ENCODE measurements at places on chromosomes 11 and 22. TPM values are rescaled to one million over a fixed set of nuclear protein-coding genes. Genes with fewer than 3 reads are reported as not detected.

GRCh38 chr22:39292561-39293074 is 26.8 kb downstream of the RPL3 start:
- H3K36me3 ChIP-seq = no peaks in the 10 kb centered on the region
- no peak overlapping the region for H3K4me3 ChIP-seq
- no peaks in the 10 kb centered on the region for H3K4me1 ChIP-seq
- H3K27ac ChIP-seq = no peak overlapping the region

DNA sequence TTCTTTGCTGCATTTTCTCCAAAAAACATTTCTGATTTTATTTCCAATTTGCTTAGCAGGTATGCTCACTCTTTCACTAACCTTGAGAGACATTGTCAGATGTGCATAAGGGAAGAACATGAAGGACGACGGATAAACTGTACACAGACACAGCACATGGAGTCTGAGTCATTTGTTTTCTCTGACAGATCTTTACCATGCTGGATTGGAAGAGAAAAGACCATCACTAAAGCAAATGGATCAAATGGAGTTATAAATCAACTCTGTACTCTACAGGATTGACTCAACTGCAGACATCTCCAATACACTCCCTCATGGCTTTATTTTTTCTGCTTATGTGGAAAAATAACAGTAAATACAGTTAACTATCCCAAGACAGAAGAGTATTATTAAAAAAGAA is 90.2 kb upstream of the CTSC start:
- H3K27ac ChIP-seq = no peak overlapping the region
- no peaks in the 10 kb centered on the region for H3K27me3 ChIP-seq
- H3K4me3 ChIP-seq = no peak overlapping the region
- H3K4me1 ChIP-seq = no peaks in the 10 kb centered on the region
- H3K36me3 ChIP-seq = no peaks in the 10 kb centered on the region

- H3K27ac ChIP-seq = no peak overlapping the region
- no peak for DNase-seq
- no peaks in the 10 kb centered on the region for H3K27me3 ChIP-seq
Measured at GRCh38 chr11:126113012-126113411, 50.3 kb upstream of the CDON start.

DNA sequence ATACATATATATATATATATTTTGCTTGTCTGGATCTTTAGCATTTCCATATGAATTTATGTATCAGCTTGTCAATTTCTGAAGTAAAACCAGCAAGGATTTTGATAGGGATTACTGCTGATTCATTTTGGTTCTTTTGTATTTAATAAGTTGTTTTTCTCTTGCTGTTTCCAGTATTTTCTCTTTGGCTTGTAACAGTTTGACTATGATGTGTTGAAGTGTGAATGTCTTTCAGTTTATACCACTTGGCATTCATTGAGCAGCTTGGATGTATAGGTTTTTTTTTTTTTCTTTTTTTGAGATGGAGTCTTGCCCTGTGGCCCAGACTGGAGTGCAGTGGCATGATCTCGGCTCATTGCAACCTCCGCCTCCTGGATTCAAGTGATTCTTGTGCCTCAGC is 12.4 kb downstream of the LDHAL6A start:
- no peaks in the 10 kb centered on the region for H3K4me1 ChIP-seq
- H3K27me3 ChIP-seq = no peaks in the 10 kb centered on the region
- H3K36me3 ChIP-seq = no peaks in the 10 kb centered on the region
- H3K4me3 ChIP-seq = no peak overlapping the region
- no peak overlapping the region for H3K27ac ChIP-seq
- no peak for DNase-seq

GRCh38 chr11:64256300-64256699 is 5.0 kb downstream of the PLCB3 start:
- no peaks in the 10 kb centered on the region for H3K27me3 ChIP-seq
- peaks cover 18% of the 10 kb centered on the region for H3K4me1 ChIP-seq
- no peak for DNase-seq
- no peak overlapping the region for H3K27ac ChIP-seq

DNA sequence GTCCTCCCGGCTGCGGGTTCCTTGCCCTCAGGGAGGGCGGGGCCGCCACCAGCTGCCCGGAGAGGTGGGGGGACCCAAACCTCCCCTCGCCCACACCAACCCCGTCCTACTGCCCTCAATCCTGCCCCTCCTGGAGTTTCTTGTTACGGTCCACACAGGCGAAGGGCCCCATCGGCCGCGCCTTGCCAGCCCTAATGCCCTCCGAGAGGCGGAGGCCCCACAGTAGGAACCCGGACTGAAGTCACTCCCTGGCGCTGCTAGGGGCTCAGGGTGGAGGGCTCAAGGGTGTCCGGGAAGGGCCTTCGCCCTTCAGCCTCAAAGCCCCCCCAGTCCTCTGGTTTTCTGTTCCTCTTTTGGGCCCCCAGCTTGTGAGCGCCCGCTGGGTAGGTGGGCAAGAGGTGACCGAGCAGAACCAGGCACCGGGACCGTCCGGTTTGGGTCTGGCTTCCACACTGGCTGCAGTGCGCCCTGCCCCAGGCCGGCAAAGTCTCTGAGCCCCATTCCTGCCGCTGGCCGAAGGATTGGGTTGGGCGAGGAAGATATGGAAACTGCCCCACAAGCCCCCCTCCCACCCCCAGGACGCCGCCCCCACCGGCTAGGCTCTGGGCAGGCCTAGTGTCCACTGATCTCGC is 24.5 kb downstream of the DUSP8 start:
- H3K27ac ChIP-seq = no peak overlapping the region
- H3K4me1 ChIP-seq = peaks cover 25% of the 10 kb centered on the region
- H3K4me3 ChIP-seq = no peak overlapping the region
- no peak for DNase-seq
- no peaks in the 10 kb centered on the region for H3K27me3 ChIP-seq

DNA sequence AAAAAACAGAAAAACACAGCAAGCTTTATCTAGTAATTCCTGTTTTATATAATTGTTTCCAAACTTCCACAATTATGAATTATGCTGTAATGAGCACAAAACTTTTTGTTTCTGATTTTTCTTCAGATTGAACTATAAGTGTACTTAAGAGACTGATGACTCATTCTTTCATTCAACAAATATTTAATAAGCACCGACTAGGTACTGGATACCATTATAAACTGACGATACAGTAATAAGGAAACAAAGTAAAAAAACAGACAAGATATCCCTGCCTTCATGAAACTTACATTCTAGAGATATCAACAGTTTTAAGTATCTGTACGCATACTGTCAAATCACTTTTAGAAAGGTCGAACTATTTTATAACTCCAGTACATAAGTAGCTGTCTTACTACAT is 78.6 kb downstream of the ME3 start:
- no peaks in the 10 kb centered on the region for H3K27me3 ChIP-seq
- no peak overlapping the region for H3K27ac ChIP-seq
- H3K4me3 ChIP-seq = no peak overlapping the region
- H3K36me3 ChIP-seq = no peaks in the 10 kb centered on the region

The OR51B2 gene
- not detected for polyA plus RNA-seq

The MACROD1 gene
- polyA plus RNA-seq = 5.3 TPM

The APOBEC3A gene
- polyA plus RNA-seq = not detected

The P2RX3 gene
- not detected for polyA plus RNA-seq

The SOX10 gene
- not detected for polyA plus RNA-seq

The BRSK2 gene
- 0.09 TPM for polyA plus RNA-seq

The MOV10L1 gene
- not detected for polyA plus RNA-seq

The TP53AIP1 gene
- not detected for polyA plus RNA-seq
